Substantia nigra (tissue), 51 donors: ENCODE measurements at places on chromosomes 11 and 22.

DNA sequence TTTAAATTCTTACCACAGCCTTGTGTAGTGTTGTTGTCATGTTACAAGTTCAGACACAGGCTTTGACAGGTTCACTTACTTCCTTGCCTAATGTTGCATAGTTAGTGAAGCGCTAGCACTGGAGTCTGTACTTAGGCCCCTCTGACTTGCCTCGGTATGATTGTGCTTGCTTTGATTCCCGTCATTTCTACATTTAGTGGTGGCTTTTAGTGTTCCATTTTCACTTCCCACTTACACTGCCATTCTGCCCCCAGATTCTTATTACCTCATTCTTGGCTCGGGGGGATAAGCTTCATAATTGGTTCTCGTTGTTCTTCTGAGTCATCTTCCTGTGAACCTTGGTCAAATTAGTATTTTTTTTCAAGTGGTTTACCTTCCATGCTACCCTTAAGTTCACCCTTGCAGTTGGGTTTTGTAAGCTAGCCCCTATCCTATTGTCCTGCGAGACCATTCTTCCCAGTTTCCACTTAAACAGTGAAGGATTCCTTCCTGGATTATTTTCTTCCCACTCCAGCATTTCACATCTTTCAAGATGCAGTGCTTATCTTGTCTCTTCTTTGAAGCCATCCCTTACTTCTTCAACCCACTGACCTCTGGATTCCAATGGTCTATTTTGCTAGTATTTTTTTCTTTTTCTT, 68.7 kb downstream of the DDX10 start:
- no peak for DNase-seq

DNA sequence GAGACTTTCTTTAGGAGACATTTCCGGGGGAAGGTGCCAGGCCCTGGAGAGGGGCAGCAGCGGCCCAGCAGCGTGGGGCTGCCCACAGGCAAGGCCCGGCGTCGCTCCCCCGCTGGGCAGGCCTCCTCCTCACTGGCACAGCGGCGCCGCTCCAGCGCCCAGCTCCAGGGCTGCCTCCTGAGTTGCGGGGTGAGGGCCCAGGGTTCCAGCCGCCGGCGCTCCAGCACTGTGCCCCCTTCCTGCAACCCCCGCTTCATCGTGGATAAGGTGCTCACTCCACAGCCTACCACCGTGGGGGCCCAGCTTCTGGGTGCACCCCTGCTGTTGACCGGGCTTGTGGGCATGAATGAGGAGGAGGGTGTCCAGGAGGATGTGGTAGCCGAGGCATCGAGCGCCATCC, 15.2 kb upstream of the MDK start:
- DNase-seq, result no peak

DNA sequence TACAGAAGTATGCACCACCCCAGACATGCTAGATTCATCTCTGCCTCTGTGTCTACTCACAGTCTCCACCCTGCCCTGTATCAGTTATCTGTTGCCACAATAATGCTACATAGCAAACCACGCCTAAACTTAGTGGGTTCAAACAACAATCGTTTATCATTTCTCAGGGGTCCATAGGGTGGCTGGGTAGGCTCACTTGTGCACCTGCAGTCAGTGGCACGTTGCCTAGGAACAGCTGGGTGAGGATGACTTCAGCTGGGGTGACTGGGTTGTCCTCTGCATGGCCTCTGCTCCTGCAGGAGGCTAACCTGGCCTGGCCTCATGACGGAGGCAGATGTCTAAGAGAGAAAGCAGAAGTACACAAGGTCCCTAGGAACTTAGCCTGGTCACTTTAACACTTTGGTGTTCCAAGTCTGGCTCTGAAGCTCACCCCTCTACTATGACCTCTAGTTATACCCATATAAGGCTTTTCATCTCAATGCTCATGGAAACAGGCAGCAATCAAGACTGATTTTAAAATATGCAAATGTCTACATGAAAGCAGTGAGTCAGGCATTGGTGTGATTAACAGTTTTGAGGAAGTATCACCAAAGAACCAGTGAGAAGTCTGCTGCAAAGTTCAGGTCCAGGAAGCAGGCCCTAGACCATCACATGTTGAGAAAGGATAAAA, 10.7 kb downstream of the OLFML1 start:
- no peak for DNase-seq

DNA sequence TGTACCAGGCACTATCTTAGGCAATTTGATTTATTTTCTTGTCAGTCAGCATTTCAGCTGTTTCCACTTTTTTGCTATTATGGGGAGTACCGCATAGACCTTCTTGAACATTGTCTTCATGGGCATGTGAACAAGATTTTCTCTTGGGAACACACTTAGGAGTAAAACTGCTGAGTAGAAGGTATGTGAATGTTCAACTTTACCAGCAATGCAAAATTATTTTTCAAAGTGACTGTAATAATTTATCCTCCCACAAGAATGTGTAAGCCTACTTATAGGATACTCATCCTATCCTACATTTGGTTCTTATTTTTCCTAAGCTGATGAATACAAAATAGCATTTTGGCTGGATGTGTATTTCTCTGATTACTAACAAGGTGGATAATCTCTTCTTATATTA, 132.0 kb upstream of the NAV2 start:
- DNase-seq, result no peak

GRCh38 chr11:36509201-36509639, 852 bp downstream of the TRAF6 start:
- no peak for DNase-seq

GRCh38 chr11:18720091-18720807, 5.7 kb downstream of the IGSF22 start:
- DNase-seq, result no peak

- DNase-seq, result no peak
These were observed 20.8 kb downstream of the CHRDL2 start for GRCh38 chr11:74710281-74710938.

- no peak for DNase-seq
These were observed 2.0 kb upstream of the ZNF195 start for GRCh38 chr11:3380706-3381545.

GRCh38 chr11:65870706-65871681, 1.6 kb downstream of the EFEMP2 start:
- DNase-seq, result no peak

- DNase-seq, result no peak
These were observed 1.9 kb upstream of the PTGDR2 start for GRCh38 chr11:60857378-60858232.

- DNase-seq, result no peak
These were observed 15.0 kb downstream of the SART1 start for GRCh38 chr11:65976216-65977176.

DNA sequence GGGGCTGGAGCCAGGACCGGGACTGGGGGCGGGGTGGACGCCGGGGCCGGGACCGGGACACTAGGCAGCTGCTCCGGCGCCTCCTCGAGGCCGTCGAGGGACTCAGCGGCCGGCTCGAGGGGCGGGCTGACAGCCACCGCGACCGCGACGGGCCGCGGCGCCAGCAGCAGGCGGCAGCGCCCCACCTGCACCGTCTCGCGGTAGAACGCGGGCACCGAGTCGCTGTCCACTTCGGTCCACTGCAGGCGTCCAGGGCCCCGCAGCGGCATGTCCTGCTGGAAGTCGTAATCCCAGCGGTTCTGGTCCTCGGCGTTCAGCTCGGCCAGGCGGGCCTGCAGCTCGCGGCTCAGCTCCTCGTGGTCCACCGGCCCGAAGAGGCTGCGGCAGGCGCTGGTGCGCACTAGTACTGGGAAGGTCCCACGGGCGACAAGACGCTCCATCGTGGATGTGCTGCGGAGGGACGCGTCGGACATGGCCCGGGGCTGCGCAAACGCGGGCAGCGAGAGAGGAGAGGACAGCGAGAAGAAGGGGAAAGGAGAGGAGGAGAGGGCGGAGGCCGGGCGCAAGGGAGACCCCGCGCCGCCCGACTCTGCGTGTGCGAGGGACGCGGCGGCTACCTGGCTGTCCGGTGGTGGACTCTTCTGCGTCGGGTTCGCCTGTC, 428 bp downstream of the CDKN1C start:
- DNase-seq, result peak; percentile 48

DNA sequence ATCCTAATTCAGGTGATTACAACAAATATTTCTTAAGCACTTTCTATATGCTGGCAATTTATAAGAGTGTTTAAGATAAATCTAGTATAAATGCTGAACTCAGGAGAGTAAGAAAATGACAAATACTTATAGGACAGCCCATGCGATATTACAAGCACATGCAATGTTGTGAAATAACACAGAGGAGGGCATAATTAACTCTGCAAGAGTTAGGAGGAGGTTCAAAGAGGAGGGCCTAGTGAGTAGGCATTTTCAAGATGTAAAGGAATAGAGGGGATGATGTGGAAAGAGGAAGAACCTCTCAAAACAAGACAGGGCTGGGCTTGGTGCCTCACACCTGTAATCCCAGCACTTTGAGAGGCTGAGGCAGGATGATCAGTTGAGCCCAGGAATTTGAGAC, 37.1 kb upstream of the IL17RA start:
- DNase-seq, result no peak

DNA sequence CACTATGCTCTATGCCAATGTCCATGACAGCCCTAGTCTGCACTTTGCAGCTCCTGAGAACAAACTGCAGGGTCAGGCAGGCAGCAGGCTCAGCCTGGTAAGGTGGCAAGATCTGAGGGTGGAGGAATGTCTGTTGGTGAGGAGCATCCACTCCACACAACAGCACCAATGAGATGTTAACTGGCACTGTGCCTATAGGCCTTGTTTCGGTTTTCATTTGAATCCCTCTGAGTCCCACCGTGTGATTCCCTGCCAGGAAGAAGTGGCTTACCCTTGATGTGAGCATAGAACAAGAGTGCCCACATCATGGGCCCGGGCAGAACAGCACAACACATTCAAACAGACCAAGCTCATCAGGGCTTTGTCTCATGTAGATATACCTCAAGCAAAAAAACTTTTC, 44.1 kb upstream of the CHRM4 start:
- no peak for DNase-seq

DNA sequence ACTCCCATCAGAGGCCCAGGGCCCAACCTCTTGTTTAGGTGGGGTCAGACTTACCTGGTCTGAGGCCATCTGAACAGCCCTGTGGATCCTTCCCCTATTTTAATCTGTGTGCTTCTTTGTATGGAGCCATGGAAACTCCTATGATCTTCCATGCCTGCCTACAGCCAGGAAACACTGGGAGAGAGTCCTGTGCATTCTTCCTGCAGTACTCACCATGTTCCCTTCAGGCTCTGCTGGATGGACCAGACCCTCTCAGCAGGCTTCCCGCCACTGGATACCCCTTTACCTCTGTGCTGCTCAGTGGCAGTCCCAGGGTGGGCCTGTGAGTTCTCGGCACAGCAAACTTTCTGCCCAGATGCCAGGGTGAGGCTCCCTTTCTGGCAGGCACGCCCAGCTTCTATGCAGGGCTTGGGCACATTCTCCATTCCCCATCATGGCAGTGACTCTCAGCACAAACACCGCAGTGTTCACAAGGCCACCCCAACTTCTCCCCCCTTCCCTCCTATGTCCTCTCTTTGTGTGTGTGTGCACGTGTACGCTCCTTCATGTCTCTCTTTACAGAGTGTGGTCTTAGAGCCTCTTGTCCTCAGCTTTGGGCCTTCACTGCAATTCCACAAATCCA, 34.8 kb downstream of the NEU3 start:
- peak; percentile 23 for DNase-seq

GRCh38 chr22:30998329-30998728, 29.3 kb downstream of the TUG1 start:
- DNase-seq, result no peak

DNA sequence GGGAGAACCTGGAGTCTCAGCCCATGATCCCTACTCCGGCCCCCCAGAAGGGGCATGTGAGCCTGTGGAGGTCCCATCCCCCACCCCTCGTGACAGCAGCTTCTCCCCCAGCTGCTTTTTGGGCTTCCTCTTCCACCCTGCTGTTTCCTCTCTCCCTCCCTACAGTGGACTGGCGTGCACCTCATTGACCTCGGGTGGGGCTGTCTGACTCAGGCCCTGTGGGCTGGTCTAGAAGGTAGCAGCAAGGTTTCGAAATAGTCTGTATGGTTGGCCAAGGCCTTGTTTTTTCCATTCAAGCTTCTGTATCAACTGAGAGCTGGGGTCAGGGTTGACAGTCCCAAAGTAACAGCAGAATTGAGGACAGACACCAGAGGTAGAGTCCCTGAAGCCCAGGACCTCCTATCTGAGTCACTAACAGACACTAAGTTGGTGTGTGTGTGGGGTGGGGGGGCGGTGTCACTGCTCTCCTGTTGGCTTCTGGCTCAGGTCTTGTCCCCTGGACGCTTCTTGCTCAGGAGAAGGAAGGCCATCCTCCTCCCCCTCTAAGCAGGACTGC, 7.7 kb downstream of the SLC37A2 start:
- peak; percentile 44 for DNase-seq

DNA sequence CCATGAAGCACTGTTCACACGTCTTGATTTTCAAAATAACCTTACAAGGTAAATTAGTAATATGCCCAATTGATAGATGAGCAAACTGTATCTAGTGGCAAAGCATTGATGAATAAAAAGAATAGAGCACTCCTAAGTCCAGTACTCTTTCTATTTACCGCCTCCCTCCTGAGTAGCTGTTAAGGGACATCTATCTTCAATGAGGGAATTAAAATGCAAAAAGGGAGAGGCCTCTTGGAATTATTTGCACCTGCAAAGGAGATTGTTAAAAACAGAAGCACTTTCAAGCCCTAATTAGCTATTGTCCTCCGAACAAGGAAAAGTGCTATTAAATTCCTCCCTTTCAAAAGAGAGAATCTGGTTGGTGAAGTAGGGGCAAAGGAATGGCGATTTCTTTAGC, 6.8 kb upstream of the GALNT18 start:
- DNase-seq, result no peak

DNA sequence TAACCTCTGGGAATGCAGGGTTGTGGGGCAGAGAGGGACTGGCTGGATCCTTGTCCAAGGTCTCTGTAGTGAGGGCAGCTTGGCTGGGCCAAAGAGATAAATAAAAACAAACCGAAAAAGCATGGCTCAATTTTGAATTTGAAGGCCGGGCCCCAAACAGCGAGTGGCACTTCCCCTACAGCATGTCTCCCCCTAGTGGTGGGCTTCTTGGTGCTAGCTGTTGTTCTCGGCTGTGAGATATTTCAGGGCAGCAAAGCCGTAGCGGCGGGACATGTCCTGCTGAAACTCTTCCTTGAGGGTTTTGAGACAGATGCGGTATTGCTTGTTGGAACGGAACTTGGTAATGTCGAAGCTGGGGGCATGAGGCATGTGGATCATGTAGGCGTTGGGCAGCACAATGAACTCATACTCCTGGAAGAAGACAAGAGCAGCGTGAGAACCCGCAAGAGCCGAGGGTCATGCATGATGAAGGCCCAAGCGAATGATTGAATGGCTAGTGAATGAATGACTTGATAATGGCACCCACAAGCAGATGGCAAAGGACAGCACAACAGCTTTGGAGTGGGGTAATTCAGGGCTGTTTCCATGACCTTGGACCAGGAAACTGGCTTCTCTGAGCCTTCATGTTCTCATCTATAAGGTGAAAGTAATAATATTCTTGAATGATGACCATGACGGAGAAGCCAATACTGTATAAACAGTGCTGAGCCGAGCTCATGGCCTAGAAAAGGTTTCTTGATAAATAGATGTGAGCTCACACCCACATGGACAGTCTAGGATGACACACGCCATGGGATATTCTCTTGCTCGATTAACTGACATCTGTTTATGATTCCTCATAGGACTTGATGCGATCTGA, 216.3 kb upstream of the SYN3 start:
- DNase-seq, result no peak

- DNase-seq, result no peak
These were observed 910.4 kb downstream of the METTL15 start for GRCh38 chr11:29018631-29019030.
